ENCODE measurements at places on chromosomes 3 and 15.

- DNase-seq, result no peak
These were observed 2.5 kb upstream of the EOMES start for GRCh38 chr3:27724459-27725197.

DNA sequence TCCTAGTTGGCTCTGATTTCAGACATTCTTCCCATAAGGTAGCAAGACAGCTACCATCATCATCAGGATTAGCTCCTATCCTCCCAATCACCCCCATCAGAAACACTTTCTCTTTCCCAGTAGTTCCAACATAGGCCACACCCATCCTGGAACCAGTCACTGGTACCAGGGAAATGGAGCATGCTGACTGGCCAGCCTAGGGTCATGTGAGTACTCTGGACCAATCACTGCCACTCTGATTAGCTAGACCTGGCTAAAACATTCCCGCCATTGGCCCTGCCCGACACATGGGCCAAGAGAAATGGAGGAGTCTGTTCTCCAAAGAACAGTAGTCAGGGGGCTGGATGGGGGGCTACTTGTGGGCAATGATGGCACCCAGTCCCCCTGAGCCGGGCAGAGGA is 12.4 kb downstream of the EFCC1 start:
- no peak for DNase-seq

DNA sequence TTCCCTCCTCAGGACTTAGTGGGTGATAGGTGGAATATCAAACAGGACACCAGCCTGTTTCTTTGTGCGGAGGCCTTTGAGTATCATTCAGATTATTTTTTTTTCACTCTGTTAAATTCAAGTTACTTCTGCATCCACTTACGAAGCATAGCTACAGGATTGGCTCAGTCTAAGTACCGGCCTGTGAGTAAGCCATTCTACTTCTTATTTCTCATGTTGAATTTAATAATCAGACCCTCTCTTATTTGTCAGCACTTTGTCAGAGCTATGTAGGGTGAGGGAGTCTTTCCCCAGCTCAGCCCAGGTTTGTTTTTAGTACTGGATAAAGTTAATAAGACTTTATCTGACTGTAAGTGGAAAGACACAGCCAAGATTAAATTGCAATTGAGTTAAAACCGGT is 54.7 kb downstream of the ITPR1 start:
- no peak for DNase-seq

DNA sequence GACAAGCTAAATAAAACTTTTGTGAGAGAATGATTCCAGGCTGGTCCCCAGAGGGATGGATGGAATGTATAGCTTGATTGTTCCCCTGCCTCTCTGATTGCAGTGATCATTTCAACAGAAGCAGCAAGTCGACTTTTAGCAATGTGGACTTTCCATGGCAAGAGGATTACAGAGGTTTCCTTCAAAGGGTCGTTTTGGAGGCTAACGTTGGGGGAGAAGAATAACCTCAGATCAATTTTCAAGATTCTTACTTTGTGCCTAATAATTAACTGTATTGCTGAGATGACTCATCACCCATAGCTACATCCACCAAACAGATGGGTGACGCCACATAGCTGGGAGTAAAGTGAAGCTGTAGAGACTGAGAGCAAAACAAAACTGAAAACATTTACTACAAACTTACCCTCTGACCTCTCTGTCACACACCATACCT is 79.9 kb downstream of the GTPBP8 start:
- DNase-seq, result no peak

- no peak for DNase-seq
These were observed 80.2 kb upstream of the ACP3 start for GRCh38 chr3:132236701-132237651.

DNA sequence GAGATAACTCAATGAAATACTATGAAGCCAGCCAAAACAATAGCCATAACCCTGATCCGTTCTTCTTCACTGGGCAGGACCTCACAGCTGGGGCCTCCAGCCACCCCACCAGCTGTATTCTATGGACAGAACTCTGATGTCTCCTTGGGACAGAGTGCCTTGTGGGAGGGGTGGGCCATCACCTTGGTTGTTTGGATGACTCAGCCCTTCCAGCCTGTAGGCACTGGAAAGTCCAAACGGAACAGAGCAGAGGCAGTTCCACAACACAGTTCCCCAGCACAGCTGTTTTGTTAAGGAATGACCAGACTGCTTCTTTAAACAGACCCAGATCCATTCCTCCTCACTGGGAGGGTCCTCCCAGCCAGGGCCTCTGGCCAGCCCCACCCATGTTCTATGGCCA is 31.9 kb upstream of the ZBED2 start:
- DNase-seq, result no peak

- DNase-seq, result no peak
These were observed 32.6 kb downstream of the ALS2CL start for GRCh38 chr3:46660543-46661523.

GRCh38 chr3:27666708-27667107 is 55.4 kb downstream of the EOMES start:
- no peak for DNase-seq

DNA sequence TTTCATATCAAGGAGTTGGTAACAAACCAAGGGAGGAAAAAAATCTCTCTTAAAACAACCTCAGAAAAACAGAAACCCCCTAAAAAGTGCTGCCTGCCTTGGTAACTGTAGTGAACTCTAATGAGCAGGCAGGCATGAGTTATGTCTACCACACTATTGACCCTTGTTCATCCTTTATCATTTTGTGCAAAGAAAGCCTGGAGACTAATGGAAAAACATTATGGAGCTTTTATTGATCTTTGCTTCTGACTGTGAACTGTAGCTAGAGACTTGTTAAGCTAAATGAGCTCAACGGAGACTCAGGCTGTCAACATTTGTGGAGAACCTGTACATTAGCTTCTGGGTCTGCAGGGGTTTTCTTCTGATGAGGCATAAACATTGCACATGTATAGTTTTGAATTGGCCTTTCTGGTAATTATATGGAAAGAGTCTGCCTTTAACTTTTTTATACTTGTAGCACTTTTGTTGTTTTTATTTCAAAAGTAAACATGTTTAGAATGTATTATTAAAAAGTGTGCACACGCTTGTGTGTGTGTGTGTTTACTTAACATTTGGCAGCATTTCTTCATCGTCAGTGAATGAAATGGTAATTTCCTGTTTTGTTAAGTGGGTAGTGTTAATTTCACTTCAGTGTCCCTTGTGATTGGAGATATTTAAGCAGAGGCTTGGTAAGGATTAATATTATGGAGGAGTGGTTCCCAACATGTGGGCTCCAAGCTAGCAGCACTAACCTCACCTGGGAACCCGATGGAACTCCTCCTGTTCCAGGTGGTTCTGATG is 15.9 kb upstream of the SPTSSB start:
- no peak for DNase-seq

GRCh38 chr15:62684123-62684808 is 358.3 kb upstream of the TPM1 start:
- no peak for DNase-seq

All from GM12892 (cell line).